ENCODE measurements at places on chromosomes 7 and 10.

- no peak for DNase-seq
Measured at GRCh38 chr7:137850972-137851945, 4.5 kb upstream of the DGKI start.

DNA sequence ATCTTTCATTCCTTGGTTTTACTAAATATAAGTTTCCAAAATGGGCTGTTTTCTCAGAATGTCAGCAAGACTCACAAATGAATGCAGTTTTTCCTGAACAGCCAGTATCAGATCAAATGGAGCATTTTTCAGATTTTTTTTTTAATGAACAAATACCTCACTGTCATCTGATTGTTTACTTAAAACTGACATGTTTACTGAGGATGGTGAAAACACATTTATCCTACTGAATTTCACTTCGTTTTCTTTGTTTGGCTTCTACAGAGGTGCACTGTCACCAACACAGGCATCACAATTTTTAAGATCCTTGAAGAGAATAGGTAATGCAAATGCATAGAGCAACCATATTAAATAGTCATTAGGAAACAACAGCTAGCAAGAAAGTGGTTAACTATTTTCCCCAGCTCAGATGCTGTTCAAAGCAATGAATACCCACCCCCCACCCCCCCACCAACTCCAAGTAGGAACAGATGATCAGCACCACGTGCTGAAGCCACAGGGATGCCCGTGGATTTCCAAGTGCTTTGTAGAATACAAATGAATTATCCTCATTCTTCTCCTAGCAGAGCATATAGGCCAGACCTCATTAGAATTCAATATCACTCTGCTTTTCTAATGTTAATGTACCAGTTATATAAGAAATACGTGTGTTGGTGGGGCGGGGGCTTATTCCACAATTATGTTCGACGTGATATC lies 205.9 kb downstream of the SKAP2 start:
- DNase-seq = no peak

- DNase-seq = no peak
Measured at GRCh38 chr7:110502888-110503465, 588.0 kb upstream of the LRRN3 start.

DNA sequence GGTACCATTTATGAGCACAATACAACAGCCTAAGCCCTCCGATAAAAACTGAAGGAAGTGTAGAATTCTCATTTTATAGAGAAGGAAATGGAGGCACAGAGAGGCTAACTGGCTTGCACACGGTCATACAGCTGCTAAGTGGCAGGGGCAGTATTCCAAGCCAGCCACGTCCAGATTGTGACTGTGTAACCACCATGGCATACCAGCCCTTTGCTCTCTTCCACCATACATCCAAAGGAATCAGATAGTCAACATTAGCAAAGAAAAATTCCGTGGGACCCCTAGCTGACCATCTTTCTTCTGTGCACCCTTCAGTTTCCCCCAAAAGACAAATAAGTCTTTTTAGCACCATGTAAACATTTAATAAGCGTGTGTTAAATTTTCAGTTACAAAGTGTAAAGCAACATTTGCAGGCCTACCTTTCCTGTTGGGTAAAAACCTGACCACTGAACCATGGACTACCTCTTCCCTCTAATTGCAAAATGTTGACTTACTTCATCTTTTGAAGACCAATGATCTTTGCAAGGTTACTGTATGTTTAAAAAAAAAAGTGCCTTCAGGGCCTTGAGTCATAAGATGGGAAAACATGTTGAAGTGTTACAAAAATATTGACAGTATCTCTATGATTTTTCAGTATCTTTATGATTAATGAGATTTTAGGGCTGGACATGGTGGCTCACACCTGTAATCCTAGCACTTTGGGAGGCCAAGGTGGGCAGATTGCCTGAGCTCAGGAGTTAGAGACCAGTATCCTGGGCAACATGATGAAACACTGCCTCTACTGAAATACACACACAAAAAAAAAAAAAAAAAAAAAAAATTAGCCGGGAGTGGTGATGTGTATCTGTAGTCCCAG lies 24.3 kb upstream of the PDZD8 start:
- DNase-seq = no peak

- DNase-seq = no peak
Measured at GRCh38 chr10:68221196-68221595, 10.7 kb downstream of the ATOH7 start.

Measured in ascending aorta (tissue), 2 donors.